Pancreas (tissue), 10 donors: ENCODE measurements at places on chromosomes 7 and 10. TPM values are rescaled to one million over a fixed set of nuclear protein-coding genes. Genes with fewer than 3 reads are reported as not detected.

Gene ZNF804B
- 0.35 TPM for total RNA-seq

Gene MYL10
- not detected for total RNA-seq

DNA sequence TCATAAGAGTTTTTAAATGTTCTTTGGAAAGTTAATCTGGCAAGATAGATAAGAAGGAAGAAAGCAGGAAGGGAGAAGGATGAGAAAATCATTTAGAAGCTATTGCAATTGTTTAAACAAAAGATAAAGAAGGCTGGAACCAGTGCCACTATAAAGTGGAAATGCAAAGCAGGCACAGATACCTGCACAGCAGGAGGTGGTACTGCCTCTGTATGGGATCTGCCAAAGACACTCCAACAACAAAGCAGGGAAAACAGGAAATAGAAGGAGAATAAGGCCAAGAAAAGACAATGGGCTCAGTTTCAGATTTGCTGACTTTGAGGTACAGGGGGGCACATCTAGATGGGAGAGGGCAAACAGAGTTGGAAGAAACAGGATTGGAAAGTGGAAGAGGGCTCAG lies 138.6 kb downstream of the PPP1R17 start:
- no peak for DNase-seq

- DNase-seq: no peak
Measured at GRCh38 chr10:17236468-17237148, 8.6 kb downstream of the VIM start.

GRCh38 chr7:102077081-102077480 lies 209.6 kb upstream of the SH2B2 start:
- DNase-seq: no peak

GRCh38 chr7:51033727-51034520 lies 251.2 kb upstream of the GRB10 start:
- no peak for DNase-seq
